DMS53 (cell line): ENCODE measurements at places on chromosomes 11 and 22.

- DNase-seq, result peak; percentile 36
Observed at GRCh38 chr11:124725719-124726105, 14.0 kb upstream of the NRGN start.

GRCh38 chr22:35337932-35338331 is 38.2 kb downstream of the TOM1 start:
- DNase-seq, result no peak

GRCh38 chr11:119839476-119840133 is 110.6 kb upstream of the NECTIN1 start:
- no peak for DNase-seq

DNA sequence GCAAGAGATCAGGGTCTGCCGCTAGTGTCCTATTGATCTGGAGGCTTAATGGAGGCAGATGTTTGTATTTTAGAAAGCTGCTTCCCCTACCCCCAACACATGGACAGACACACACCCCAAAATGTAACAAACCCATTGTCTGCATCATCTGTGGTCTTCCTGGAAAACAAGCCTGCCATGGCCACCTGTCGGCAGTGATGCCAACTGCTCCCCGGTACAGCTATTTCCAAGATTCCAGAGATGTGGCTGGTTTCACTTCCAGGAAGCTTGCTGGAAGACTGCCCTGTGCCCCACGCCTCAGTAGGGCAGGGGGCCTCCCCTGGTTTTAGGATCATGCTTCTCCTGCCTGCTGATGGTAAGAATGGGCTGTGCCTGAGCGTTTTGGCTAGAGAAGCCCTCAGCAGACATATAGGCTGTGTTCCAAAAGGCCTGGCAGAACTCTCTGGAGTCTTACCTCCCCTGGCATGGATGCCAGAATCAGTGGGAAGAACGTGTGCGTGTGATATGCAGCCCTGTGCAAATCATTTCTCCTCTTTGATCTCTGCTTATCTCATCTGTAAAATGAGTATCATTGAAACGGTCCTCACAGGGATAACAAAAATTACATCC is 108.6 kb downstream of the FBXO7 start:
- DNase-seq, result no peak

- DNase-seq, result no peak
Observed at GRCh38 chr11:76185511-76185910, 20.8 kb downstream of the WNT11 start.

GRCh38 chr11:369336-370018 is at the start of gene B4GALNT4:
TSS of gene B4GALNT4 (plus strand) at chr11:369499. CDS start at chr11:369804, 305 bp downstream.
- peak; percentile 87 for DNase-seq

DNA sequence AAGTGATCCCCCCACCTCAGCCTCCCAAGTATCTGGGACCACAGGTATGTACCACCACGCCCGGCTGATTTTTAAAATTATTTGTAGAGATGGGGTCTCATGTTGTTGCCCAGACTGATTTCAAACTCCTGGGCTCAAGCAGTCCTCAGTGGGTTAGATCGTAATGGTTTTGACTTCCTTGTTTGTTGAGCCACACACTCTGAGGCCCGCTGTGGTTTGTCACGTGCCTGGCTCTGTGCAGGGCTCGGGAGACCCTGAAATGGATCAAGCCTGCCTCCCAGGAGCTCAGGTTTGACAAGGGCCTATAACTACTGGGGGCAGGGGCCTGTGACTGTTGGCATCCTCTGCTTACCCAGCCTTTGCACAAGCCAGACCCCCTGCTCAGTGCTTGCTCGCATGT is 68.1 kb downstream of the MPPED1 start:
- no peak for DNase-seq
